ENCODE measurements at places on chromosomes 3 and 15.

- DNase-seq: no peak
Observed at GRCh38 chr3:149366941-149367840, 10.3 kb downstream of the TM4SF1 start.

DNA sequence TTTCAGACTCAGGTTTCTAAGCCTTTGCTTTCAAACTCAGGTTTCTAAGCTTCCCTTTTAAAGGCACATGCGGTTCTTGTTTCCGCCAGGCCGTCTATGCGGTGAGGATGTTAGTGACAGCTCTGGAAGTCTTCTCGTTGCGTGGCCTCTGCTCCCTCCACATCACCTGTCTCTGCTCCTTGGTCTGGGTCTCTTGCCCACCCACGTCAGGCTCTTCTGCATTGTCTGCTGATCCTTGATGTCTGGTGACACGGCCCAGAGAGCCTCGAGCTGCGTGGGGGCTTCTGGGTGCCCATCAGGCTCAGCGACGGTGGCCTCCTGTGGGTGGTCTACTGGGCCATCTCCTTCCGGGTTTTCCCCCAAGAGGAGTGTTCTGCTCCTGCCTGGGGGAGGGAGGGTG, 30.5 kb downstream of the KLF13 start:
- DNase-seq: no peak

DNA sequence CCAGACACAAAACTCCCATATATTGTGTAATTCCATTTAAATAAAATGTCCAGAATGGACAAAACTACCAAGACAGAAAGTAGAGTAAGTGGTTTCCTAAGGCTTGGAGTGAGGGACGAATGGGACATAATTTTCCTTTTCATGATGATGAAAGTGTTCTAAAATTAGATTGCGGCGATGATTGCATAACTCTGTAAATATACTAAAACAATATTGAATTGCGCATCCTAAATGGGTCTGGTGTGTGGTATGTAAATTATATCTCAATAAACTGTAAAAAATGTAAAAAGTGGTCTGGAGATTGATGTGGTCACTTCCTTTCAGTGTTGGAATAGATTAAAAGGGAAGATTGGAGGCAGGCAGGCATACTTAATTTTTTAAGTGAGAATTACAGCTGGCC, 105.9 kb upstream of the KCNAB1 start:
- DNase-seq: no peak

DNA sequence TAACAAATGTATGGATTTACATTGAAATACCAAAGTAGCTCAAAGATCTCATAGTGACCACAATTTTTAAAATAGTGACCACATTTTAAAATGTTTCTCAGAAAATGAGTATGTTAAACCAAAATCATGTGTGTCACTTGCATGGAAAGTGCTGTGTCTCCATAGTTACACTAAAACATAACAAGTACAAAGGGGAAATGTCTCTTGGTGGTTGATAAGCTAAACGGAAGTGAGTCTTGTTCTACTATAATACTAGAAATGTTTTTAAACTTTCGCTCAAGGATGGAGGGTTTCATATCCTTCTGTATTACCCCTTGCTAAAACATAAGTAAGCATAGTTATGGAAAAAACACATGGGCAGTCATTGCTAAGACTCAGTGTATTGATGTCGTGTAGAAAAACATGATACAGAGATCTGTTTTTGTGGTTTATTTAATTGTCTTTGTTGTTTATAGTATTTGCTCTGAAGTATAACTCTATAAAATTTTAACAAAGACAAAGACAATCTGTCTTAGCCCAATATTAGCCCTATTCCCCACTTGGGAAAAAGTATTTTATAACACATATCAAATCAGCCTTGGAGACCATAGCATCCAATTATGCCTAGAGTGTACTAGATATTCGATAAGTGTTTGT, 27.0 kb upstream of the DENND4A start:
- no peak for DNase-seq

- DNase-seq: no peak
Observed at GRCh38 chr15:57500256-57500655, 91.4 kb upstream of the MYZAP start.

DNA sequence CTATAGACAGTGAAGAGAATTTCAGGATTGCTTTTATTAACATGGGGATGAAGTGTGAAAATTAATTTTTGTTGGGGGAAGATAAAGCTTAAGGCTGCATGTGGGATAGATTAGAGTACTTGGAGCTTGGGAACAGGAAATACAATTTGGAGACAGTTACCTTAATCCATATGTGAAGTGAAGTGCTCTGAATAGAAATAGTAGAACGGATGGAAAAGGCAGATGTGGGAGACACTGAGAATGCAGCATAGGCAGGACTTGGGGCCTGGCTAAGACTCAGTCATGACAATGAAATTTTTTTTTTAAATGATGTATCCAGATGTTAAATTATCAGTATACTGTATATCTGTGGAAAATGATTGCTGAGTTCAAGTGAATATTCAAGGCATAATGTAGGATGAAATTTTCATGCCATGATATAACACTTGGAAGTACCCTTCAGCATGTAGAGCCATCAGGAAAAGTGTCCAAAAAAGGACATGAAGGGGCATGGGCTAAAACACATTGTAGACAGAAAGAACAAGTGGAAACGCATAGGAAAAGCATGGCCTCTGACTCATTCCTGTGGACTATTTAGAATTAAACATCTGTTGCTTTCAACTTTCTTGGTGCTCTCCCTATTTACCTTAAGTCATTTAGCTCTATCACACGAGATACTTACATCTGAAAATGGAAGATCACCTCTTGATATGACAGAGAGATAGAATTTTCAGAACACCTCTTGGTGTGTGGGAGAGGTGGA, 134.8 kb downstream of the RBMS3 start:
- DNase-seq: no peak

DNA sequence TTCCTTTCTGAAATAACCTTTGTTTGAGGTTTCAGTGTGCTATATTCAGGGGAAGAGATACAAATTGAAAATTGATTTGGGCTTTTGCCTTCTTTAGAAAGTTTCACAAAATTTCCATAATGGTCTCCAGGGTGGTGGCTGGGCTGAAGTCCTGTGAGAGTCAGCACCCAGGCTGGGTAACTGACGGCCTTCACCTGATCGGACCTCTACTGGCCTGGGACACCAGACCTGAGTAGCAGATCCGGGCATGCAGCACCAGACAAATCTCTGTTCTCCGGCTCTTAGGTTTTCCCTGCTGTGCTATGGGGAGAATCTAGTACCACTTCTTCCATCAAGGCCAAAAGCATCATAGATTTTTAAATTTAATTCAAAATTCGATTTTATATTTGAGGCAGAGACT, 133.0 kb upstream of the LMCD1 start:
- no peak for DNase-seq

DNA sequence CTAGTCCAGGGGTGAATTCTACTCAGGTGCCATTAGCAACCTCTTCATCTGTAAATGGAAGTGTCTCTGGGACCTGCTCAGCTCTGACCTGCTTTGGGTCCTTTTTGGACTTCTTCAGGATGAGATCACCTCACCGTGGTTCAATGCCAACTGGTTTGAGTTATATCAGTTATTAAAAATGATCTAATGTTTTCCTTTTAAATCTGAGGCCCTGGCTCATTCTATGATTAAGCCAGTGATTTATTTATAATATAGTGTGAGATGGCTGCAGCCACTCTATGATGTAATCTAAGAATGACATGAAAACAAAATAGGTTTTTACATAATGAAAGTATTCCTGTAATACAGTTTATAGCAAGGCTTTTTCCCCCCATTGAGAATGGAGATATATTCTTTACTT, 79.4 kb downstream of the LPP start:
- peak; percentile 61 for DNase-seq

GRCh38 chr3:181725131-181725731, 13.5 kb downstream of the SOX2 start:
- no peak for DNase-seq

DNA sequence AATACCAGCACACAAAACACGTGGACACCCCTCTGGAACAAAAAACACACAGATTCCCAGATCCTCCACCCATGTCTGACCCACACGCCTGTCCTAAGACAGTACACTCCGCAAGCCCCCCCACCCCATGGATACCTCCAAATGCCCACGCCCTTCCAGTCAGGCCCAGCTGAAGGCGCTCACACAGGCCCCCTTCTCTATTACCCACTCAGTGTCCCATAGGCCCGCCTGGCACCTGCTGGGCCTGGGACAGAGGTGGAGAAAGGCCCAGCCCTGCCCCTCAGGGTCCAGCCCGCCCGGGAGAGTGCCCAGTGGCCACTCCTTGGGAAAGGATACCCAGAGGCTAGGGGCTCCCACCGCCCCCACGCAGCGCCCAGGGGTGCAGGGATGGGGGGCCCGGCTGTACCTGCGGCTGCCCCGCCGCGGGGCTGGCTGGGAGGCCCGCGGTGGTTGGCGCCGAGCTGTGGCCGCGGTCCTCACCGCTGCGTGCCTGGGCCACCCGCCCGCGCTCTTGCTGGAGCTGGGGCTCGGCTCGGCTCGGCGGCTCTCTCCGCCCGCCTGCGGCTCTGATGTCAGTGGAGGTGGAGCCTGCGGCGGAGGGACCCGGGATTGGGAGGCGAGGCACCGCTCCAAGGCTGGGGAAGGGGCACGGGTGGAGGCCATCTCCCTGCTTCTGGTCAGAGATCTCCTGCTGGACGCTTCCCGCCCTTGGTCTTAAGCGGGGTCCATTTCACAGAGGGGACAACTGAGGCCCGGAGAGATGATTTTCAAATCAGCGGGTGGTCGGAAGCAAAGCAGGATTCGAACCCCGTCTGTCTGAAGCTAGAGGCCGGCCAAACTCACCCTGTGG, at the start of gene CAMK1:
Gene CAMK1 (minus strand): TSS at position 522 of the 850 bp plus-strand sequence. CDS start 2,198 bp downstream, outside the sequence.
- DNase-seq: peak; percentile 71

GRCh38 chr3:171829841-171830517, 13.2 kb upstream of the TMEM212 start:
- peak; percentile 79 for DNase-seq

DNA sequence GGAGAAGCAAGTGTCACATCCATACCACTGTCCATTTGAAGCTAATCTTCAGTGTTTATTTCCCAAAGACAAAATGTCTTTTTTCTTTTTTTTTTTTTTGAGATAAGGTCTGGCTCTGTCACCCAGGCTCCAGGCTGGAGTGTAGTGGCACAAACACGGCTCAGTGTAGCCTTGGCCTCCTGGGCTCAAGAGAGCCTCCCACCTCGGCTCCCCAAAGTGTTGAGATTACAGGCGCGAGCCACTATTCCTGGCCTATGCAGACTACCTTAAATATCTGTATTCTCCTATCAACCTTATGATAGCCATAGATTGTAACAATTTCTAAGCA, 27.7 kb upstream of the VPS33B start:
- no peak for DNase-seq

- no peak for DNase-seq
Observed at GRCh38 chr3:98445949-98446406, 17.0 kb upstream of the OR5K1 start.

GRCh38 chr3:38578551-38578950, 70.9 kb downstream of the SCN5A start:
- no peak for DNase-seq

DNA sequence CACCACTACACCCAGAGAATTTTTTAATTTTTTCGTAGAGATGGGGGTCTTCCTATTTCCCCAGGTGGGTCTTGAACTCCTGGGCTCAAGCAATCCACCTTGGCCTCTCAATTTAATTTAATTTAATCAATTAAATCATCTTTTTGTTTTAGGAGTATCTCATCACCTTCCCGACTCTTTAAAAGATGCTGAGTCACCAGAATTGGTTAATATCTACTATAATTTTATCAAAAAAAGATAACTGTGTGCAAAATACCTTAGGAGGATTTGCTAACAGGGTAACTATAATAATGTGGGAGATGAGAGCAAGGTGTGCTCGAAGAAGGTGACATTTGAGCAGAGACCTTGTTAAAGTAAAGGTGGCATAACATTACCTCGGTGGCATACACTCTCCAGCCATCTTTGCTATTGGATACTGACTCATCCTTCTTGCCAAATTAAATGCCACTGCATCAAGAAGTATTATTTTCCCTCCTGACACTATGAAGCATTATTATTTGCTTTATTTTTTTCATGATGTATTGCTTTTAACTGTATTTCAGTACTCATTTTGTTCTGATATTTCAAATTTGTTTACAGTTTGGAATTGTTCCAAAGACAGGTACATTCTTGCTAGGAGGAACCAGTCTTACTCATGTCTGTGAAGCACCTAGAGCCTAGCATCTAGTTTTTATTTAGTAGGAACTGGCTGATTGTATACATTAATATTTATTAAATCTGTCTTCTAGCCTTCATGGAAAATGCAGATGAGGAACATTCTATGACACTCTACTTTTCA, 200.7 kb downstream of the MBNL1 start:
- no peak for DNase-seq

DNA sequence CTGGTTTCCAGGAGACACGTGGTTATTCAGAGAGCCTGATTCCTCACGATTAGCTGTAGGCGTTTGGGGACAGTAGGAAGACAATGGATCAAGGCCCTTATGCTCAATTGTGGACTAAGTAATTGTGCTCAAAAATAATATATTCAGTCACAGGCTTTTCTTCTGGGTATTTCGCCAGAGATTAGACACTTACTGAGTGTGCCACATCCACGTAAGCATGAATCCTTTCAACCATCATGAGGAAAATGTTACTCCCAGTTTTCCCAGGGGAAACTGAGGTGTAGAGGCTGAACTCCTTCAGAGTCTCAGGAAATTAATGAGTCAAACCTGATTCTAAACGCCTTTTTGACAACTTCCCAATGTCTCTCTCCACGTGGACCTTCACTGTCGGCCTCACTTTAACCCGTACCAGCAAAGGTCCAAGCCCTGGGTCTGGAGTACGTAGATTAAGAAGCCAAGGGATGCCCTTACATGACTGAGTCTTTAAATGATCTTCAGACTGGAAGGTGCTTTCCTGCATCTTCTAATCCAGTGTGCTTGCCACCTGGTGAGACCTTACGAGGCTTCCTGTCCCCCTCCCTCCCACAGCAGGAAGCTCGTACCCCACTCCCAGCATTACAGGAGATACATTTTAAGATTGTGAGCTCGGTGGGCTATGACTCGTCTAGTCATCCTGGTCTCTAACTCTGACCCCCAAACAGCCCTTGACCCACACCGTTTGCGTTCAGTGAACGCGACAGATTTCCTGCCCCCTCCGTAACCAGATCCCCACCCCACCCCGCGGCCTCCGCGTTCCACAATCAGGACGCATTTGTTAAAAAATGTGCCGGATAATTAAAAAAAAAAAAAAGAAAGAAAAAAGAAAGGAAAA, 1.7 kb downstream of the PKM start:
- no peak for DNase-seq
